A549 (cell line): ENCODE measurements at places on chromosomes 4 and X.

GRCh38 chr4:36004204-36004851 is 240.0 kb downstream of the ARAP2 start:
- DNase-seq = no peak

- DNase-seq = peak; percentile 44
Measured at GRCh38 chrX:11558972-11559371, 106.7 kb downstream of the ARHGAP6 start.

- DNase-seq = no peak
Measured at GRCh38 chr4:157804986-157805385, 367.8 kb downstream of the GASK1B start.

GRCh38 chrX:46327566-46328115 is 217.6 kb downstream of the ZNF674 start:
- peak; percentile 96 for DNase-seq

DNA sequence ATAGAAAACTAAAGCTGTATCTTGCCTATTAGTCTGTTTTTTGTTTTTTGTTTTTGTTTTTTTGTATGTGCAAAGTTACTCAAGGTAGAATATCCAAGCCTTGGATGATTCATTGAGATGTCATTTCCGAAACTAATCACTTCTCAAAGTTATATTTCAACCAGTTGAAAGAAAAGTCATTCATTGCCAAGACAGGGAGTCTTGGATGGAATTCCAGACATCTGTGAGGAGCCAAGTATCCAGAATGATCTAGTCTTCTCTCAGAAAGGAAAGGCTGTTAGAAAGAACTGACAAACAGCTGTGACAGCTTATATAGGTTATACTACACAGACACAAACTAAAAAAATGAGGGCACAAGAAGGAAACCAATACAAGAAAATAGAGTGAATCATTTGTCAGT is 141.1 kb upstream of the NDST3 start:
- no peak for DNase-seq
